Bone marrow (tissue), 2 donors: ENCODE measurements at places on chromosomes 13 and 19.

- no peak for DNase-seq
Measured at GRCh38 chr13:64314331-64314730, 2898.7 kb upstream of the PCDH20 start.

DNA sequence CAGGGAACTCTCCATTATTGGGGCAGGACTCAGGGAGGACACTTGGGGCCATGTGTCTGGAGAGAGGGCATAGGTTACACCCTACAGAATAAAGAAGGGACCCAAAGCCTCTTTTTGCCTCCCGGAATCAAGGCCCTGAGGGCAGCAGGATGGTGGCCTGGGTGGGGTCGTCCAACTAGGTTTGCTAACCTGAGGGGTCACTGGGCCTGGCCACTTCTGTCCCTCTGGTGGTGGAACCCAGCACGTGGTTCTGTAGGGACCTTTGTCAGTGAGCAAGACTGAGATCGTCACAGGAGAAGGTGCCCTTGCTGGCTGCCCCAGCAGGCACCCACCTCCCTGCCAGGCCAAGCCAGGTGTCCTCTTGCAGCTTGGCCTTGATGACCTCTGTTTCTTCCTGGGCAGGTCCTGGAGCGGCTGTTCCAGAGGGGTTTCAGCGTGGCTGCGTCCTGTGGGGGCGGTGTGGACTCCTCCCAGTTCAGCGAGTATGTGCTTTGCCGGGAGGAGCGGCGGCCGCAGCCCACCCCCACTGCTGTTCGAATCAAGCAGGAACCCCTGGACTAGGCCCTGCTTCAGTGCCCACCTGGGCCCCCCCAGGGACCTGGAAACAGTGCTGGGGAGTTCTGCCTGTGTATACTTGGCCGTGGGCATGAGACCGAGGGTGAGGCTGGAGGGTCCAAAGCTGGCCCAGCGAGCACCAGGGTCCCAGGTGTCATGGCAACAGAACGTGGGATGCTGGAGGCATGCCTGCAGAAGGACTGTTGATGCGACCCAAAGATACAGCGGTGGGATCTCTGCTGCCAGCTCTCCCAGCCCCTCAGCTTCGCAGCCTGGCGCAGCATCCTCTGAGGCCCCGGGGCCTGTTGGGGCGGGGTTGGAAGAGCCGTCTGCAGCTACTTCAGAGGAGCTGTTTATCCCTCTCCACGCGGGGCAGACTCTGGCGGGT is 16.0 kb downstream of the KCTD15 start:
- DNase-seq = no peak

- DNase-seq = no peak
Measured at GRCh38 chr13:21051675-21052074, 9.7 kb downstream of the LATS2 start.

- peak; percentile 49 for DNase-seq
Measured at GRCh38 chr13:40581277-40581579, 85.2 kb downstream of the FOXO1 start.

DNA sequence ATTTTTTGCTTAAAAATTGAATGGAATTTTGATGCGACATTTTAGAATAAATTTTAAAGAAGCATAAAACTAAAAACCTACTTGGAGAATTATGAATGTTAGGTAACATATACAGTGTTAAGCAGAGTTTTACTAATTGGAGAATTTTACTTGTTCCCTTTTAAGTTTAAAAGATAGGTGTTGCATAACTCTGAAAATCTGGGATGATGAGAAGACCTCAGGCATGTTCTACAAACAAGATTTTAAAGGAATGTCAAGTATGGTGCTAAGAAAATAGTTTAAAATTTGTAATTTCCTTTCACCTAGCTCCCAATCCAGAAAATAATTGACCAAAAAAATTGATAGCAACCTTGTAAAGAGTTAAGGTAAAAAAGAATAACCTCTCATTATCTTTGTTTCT is 135.8 kb downstream of the RFC3 start:
- no peak for DNase-seq

- DNase-seq = no peak
Measured at GRCh38 chr13:47190696-47191305, 293.9 kb upstream of the HTR2A start.

GRCh38 chr19:37342753-37343152 is 28.1 kb upstream of the ZNF527 start:
- DNase-seq = no peak

DNA sequence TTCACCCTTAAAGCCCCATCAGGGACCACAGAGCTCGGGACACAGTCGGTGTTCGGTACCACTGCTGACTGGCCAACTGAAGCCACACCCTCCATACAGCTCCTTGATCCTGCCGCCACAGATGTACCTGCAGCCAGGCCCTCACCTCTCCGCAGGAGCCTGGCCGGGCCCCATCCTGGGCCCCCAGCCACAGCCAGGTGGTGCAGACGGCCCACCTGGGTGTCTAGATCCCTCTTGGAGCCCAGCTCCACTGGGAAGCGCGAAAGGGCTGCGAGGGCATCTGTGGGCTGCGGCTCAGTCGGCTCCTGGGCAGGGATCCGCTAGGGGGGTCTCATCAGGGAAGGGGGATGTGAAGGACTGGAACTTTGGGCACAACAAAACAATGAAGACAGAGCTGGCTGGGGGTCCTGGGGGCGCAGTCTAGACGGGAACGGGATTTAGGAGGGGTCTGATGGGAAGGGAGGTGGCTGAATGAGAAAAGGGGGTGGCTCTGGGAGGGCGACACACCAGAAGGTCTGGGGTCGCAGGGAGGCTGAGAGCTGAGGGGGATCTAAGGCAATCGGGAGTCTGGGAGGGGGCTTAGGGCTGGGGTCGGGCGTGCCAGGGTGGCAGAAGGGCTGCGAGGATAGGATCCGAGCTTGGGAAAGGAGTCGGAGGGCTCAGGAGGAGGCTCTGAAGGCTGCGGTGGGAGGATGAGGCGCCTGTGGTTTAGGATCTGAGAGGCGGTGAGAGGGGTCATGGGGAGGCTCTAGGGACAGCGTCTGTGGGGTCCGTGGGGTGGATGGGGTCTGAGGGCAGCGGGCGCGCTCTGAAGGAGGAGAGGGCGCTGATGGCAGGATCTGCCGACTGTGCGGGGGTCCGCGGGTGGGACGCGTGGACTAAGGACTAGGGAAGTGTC is 15.8 kb downstream of the PRODH2 start:
- no peak for DNase-seq

DNA sequence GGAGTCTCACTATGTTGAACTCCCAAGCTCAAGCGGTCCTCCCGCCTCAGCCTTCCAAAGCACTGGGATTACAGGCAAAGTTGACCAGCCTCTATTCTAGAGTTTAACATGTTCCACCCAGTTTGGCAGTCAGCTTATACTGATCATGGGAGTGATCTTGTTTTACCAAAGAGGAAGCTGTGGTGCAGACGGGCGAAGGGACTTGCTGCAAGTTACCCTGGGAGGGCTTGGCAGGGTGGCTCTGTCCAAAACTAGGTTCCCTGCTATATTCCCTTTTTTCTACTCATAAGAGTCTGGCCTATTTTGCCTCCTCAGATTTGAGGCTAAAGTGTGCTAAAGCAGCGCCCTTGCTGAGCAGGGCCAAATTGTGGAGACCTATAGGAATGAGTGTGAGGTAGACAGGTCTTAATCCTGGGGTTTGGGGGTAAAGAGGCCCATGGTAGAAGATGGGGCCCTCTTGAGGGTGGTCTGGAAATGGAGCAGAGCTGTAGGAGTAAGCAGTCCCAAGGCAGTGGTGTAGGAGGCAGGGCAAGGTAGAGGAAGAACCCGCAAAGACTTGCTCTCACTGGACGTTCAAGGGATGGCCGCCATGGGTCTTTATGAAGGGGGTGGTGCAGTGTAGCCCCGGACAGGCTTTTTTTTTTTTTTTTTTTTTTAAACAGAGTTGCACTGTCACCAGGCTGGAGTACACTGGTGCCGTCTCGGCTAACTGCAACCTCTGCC is 3.3 kb downstream of the RPS19 start:
- DNase-seq = no peak

DNA sequence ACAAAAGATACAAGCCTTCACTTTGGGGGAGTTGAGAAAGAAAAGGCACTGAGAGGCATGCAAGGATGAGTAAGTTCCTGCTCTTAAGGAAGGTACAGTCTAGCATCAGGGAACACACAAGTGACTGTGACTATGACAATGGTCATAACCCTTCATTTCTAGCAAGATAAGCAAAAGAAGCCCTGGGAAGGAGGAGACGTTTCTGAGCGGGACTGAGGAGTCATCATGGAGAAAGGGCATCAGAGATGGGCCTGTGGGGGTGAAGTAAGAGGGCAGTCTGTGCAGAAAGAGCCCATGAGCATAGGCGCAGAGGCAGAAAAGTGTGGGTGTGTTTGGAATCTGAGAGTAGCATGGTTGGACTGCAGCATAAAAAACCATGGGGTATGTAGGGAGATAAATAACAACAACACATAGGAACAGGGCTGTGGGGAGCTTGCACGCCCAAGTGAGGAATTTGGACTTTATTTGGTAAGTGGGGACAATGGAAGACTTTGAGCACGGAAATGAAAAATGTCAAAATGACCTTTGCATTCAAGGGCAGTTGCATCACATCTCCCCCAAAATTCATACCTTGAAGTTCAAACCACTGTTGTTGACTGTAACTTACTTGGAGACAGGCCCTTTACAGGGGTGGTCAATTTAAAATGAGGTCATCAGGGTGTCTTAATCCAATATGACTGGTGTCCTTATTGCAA is 86.7 kb downstream of the MBNL2 start:
- DNase-seq = no peak

DNA sequence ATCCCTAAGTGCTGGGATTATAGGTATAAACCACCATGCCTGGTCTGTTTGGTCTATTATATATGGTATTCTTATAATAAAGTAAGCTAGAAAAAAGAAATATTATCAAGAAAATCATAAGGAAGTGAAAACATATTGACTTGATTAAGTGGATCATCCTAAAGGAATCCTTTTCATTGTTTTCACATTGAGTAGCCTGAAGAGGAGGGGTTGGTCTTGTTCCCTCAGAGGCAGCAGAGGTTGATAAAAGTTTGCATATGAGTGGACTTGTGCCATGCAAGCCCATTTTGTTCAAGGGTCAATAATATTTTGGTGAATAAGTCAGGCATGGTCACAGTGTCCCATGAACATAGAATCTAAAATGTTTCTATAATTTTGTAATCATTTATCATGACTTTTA is 52.7 kb downstream of the ZNF627 start:
- no peak for DNase-seq

GRCh38 chr19:7307590-7308218 is 13.5 kb upstream of the INSR start:
- DNase-seq = no peak

DNA sequence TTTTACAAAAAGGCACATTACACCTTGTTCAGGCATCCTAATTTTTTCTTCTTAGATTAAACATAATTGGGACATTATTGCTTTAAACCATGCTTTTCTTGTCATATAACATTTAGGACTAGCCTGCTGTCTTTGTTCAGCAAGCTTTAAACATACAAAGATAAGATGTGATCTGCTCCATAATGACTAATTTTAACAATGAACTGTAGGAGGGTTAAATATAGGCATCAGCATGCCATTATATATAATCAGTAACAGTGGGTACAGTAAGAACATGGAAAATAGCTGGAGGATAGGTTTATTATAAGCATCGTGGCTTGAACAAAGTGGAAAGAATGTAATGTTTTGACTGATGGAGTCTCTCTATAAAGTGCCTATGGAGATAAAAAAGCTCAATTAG is 661.7 kb downstream of the SLITRK6 start:
- no peak for DNase-seq

DNA sequence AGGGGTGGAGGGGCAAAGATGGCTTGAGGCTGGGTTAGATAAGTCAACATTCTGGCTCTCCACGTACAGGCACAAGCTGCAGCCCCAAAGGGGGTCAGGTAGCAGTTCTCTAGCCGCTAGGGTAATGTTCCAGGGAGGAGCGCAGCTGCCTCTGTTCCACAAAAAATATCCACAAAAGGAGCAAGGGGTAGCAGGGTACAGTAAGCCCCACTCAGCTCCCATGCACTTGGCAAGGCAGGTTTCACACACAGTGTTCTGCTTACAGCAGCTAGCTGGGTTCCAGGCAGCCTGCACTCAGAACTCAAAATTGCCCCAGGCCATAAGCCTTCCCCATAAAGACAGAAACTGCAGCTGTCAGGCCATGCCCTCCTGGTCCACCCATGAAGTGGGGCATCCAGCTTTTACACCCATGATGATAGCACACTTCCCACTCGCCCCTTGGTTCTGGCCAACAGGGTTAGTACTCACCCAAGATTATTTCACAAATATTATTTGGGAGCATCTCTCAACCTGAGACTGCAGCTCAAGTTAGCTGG is 130.0 kb downstream of the CYSLTR2 start:
- no peak for DNase-seq

- DNase-seq = no peak
Measured at GRCh38 chr13:23678795-23679194, 108.6 kb downstream of the TNFRSF19 start.

DNA sequence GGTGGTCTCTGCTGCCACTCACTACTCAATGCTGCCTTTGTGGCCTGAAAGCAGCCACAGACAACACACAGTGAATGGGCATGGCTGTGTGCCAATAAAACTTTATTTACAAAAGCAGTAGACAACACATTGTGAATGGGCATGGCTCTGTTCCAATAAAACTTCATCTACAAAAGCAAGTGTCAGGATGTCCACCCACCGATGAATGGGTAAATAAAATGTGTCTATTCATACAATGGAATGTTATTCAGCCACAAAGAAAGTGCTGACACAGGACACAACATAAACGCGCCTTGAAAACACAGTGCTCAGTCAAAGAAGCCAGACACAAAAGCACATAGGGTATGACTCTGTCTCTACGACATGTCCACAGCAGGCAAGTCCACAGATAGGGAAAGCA is 20.1 kb downstream of the ZSCAN5A start:
- no peak for DNase-seq

- DNase-seq = no peak
Measured at GRCh38 chr13:93169980-93170379, 56.6 kb upstream of the GPC6 start.

DNA sequence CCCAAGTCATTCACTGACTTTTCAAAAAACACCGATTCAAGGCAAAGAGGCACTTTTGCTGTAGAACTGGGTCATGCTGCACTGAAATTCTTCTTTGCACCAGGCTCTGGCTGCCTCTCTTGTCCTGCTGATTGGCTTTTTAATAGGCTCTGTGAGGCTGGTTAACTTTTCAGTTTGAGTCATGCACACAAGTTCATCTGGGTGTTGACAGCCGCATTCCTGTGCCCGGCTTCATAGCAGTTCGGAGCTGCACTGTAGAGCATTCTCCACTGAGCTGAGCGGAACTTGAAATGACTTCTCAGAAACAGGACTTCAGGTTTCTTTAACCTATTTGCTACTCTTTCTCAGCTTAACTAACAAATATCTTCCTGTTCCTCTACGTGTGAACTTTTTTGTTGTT is 978.3 kb downstream of the UQCRFS1 start:
- no peak for DNase-seq

- no peak for DNase-seq
Measured at GRCh38 chr19:4516199-4516938, 1.9 kb downstream of the PLIN4 start.

GRCh38 chr13:40205771-40206240 is 460.6 kb downstream of the FOXO1 start:
- DNase-seq = no peak

GRCh38 chr19:29618871-29619270 is 12.8 kb downstream of the POP4 start:
- no peak for DNase-seq
